ENCODE measurements at places on chromosomes 11 and 22.
A peak's percentile ranks its signal among the peaks of the same experiment; 100 is the strongest.

GRCh38 chr11:134786636-134787035, 374.6 kb upstream of the B3GAT1 start:
- no peak for DNase-seq

GRCh38 chr11:114080219-114080618, 20.7 kb downstream of the ZBTB16 start:
- no peak for DNase-seq

- no peak for DNase-seq
These were observed 7.6 kb downstream of the MS4A3 start for GRCh38 chr11:60064111-60064510.

GRCh38 chr11:120608760-120609211, 97.2 kb downstream of the GRIK4 start:
- DNase-seq, result no peak

- no peak for DNase-seq
These were observed 8.4 kb upstream of the CTR9 start for GRCh38 chr11:10742460-10743208.

- DNase-seq, result no peak
These were observed 45.5 kb upstream of the FAT3 start for GRCh38 chr11:92179017-92179670.

DNA sequence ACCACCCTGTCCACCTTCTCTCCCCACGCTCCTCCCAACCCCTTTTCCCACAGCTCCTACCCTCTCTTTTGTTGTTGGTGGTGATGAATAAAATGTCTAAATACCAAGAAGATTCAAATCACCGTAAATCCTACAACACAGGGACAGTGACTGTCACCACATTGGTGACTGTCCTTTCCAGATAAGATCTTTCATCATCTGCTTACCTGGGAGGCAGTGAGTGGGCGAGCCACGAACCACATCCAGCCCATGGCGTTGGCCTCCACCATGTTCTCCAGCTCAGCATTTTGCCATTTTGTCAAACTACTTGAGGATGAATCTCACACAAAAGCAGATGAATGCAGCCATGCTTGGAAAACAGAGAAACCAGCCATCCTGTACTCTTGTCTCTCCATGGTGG, 6.7 kb upstream of the CYTH4 start:
- no peak for DNase-seq

DNA sequence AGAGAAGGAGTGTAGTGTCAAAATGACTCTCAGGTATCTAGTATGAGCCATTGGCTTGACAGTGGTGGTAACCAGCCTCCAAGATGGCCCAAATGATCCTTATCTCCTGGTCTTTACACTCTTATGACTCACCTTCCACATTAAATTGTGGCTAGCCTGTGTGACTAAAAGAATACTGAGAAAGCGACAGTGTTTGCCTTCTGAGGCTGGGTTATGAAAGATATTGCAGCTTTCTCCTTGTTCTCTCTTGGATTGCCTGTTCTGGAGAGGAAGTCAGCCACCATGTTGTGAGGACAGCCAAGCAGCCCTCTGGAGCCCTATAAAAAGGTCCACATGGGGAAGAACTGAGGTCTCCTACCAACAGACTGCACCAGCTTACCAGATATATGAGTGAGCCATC, 15.8 kb downstream of the C11orf71 start:
- no peak for DNase-seq

GRCh38 chr11:78549624-78550409, 24.8 kb downstream of the NARS2 start:
- DNase-seq, result no peak

- no peak for DNase-seq
These were observed 1.0 kb upstream of the FNBP4 start for GRCh38 chr11:47768101-47768612.

GRCh38 chr11:102012946-102013345, 34.3 kb upstream of the CFAP300 start:
- no peak for DNase-seq

- no peak for DNase-seq
These were observed 1.6 kb downstream of the TCP11L1 start for GRCh38 chr11:33040862-33041453.

- DNase-seq, result no peak
These were observed 1256.7 kb downstream of the LRRC4C start for GRCh38 chr11:40202589-40203270.

GRCh38 chr11:112748713-112749543, 212.3 kb upstream of the NCAM1 start:
- DNase-seq, result no peak

DNA sequence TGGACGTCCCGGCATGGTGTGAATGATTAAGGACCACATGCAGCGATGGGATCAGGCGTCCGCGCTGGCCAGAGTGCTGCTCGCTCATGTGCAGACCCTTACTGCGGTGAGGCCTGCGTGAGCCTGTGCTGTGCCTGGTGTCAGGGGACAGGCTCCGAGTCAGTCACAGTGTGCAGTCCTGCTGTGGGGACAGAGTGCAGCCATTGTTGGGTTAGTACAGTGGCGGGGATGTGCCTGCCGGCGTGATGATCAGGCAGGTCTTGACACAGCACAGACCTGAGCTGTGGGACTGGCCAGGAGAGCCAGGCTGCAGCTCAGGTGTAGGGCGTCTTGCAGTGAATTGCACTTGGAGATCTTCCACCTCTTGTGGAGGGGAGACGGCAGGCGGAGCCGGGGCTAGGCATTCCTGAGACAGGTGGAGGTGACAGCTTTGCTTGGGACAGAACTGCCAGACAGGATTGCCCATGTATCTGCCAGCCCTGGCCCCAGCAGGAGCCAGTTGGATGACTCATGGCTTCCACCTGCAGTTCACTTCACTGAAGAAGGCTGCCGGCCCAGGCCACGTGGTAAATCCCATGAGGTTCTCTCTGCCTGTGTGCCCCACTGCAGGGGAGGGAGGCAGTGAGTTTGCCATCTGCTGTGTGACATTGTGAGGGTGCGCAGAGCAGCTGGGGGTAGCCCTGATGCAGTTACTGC, 17.3 kb downstream of the TRMU start:
- DNase-seq, result no peak

GRCh38 chr11:134483857-134484256, 71.8 kb upstream of the B3GAT1 start:
- no peak for DNase-seq

DNA sequence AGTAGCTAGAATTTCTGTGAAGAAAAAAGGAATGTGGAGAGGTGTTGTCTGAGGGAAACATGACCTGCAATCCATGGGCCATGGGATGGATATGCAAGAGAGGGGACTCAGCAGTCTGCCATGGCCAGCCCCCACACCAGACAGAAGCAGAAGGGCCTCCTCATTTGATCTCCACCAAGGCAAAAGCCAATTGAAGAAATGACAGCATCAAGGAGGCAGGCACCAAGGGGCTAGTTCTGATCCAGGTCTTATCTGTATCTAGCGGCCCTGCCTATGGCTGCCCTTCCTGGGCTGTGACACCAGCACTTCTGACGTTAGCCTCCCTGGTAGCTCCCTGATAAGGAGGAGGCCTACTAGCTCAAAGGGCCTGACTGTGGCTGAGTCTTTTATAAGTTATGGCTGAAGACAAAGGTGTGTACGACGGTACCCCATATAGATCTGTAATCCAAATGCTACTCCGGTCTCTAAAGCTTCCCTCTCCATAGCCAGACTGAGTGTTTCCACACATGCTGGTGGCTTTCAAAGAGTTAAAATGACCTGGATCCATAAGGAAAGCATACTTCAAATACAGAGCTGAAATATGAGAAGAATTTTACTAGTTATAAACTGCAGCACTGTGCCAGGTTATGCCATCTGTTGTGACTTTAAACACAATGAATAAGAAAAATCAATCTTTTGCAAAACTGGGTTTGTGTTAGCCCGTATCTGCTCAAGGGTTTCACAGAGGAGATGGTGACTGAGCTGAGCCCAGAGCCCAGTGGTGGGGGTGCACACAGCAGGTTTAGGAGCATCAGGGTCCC, 34.4 kb downstream of the HIRA start:
- DNase-seq, result no peak

GRCh38 chr11:93735627-93736026, 5.7 kb downstream of the TAF1D start:
- DNase-seq, result no peak

DNA sequence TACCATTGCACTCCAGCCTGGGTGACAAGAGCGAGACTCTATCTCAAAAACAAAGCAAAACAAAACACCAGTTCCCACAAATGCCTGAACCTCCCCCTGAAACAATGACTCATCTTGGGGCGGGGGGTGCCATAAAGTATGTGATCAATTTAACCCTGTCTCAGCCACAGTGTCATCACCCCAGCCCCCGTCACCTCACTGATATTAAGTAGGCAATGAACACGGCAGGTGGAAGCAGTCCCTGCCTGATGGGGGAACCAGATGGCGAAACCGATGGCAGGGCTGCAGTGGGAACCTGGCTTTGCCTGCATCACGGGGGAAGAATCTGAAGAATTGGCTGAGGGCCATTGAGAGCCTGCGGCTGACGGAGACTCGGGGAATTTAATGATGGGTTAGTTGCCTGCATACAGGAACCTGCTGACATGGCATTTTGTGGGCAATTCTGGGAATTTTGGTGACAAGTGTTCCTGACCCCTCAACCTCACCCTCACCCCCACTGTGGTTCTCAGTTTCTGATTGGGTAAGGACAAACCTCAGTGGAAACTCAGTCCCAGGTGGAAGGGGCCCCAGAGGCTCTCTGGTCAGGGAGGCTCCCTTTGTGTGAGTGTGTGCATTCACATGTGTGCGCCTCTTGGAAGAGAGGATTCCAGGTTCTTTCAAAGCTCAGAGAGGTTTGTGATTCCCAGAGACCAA, 39.1 kb upstream of the SHISAL1 start:
- DNase-seq, result peak; percentile 19

DNA sequence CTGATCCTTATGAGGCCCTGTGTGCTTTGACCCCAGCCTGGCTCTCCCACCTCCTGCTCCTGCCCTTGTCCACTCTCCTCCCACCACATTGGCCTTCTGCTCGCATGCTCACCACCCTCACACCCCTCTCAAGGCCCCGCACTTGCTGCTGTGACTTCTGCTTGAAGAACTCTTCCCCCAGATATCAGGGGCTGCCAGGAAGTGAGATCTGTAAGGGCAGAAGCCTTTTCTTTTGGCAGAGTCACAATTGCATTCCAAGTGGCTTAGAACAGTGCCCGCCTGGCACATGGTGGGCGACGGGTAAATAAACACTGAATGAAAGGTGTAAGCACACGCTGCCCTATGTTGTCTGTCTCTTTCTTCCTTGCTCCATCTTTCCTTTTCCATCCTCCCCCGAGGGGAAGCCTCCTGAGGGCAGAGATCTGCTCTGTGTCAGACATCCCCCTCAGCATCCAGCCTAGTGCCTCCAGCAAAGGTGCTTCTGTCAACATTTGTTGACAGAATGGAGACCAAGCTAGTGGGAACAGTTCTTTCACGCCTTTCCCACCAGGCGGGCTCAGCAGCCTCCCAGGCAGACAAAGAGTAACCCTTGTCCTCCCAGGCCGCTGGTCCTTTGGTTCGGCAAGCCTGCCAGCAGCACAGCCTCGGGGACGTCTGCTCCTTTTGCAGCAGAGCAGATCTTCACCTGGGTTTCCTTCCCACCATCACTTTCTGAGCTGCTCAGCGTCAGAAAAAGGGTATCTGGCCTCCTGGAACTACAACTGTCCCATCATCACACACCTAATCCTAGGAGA, 10.0 kb upstream of the PEX26 start:
- DNase-seq, result no peak

DNA sequence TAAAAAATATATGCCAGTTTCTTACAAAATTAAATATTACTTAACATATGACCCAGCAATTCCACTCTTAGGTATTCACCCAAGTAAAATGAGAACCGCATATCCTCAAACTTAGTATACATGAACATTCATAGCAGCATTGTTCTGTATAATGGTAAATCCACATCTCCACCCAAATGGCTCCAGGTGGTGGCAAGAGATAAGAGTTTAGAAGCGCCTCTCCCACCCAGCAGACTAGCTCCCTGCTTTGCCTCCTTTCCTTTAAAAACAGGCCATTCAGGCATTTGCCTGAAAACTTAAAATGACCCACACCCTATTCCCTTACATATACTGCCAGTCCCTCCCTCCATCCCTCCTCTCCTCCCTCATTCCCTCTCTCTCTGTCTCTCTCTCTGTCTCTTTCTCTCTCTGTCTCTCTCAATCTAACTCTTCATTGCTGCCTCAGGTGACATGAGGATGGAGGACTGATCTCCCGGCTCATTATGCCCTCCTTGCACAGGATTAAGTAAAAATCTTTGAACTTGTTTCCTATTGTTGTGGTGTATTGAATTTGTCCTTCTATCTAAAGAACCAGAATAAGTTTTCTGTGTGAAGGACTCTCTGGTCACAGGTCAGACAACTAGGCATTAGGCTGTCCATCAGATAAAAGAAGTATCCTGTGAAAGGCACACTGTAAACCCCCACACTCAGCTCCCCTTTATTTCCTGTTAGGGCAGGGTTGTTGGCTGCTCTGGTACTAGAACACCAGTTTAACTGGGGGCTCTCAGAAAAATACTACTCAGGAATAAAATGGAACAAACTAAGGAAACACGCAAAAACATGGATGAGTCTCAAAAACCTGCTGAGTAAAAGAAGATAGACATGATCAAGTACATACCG, 48.3 kb downstream of the RRP8 start:
- DNase-seq, result no peak

DNA sequence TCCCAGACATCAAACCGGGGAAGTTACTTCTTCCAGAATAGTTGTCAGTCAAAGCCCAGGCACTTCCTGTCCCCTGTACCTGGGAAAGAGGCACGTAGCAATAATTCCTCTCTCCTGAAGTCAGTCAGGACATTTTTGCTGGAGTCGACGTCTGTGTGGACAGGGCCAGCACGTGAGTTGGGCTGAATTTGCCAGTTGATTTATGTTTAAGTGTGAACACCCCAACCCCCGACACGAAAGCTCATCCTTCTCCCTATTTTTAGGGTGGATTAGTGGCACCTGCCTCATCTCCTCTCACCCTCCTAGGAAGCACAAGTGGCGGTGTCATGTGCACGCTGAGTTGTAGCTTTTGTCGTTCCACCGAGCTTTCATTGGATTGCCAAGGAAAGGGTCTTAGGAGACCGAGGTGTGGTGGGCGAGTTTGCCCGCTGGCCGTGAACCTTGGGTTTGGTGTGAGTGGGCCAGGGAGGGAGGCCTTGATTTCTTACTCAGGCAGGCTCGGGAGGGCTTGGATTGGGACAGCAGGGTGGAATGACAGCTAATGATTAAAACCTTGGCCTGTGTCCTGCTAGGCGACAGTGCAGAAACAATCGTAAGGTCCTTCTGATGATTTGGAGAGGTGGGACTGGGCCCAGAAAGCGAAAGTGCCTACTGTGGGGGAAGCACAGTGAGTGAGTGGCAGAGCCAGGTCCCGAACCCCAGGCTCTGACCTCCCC, 87.0 kb upstream of the CRYBB3 start:
- no peak for DNase-seq

DNA sequence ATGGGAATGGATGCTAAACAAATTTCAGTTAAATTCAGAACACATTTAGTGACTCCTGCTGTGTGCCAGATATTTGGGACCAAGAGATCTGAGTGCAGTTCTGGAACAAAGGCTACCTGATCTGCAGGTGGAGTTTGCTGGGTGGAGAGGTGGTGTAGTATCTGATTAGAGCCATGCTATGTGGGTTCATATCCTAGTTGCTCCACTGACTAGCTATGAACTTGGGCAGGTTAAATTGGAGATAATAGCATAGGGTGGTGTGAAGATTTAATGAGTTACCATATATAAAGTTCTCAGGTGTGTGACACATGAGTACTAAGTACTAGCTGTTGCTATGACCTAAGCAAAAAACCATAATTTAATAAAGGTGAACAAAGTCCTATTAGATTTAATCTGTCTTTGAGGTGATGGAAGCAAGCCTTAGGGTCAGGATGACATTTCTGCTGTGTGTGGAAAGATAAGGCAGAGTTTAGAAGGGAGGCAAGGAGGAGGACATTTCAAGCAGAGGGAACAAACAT, 2.1 kb downstream of the ENDOD1 start:
- no peak for DNase-seq

Data from activated CD4-positive, alpha-beta T cell treated with anti-CD3 and anti-CD28 coated beads for 24 hours (primary cell).